Cardiac ventricle fibroblast (primary cell): ENCODE measurements at places on chromosomes 11 and 22. TPM values are rescaled to one million over a fixed set of nuclear protein-coding genes. Genes with fewer than 3 reads are reported as not detected.

Gene AIFM3
- 0.56 and 1.5 TPM in 2 replicates for total RNA-seq

Gene CECR2
- total RNA-seq: 1.3 and 2.1 TPM in 2 replicates

Gene GTSE1
- total RNA-seq: 0.62 and 2.9 TPM in 2 replicates

Gene DCHS1
- total RNA-seq: 1.6 and 2.0 TPM in 2 replicates

Gene DLG2
- total RNA-seq: 0.93 and 0.94 TPM in 2 replicates

Gene MOB2
- total RNA-seq: 11.1 and 20.2 TPM in 2 replicates

Gene MRGPRF
- 13.3 and 15.2 TPM in 2 replicates for total RNA-seq

Gene OR4X1
- not detected in 2 replicates for total RNA-seq

Gene RAB38
- 0.56 and 0.93 TPM in 2 replicates for total RNA-seq

Gene ARHGAP32
- total RNA-seq: 13.5 and 16.2 TPM in 2 replicates

Gene RIBC2
- 0.25 and 0.59 TPM in 2 replicates for total RNA-seq

Gene MGAT3
- total RNA-seq: 0.25 and 0.49 TPM in 2 replicates

Gene LIPT2
- 1.8 and 2.7 TPM in 2 replicates for total RNA-seq

Gene KRTAP5-10
- not detected in 2 replicates for total RNA-seq

Gene PANX3
- total RNA-seq: not detected in 2 replicates

Gene OR51B5
- total RNA-seq: not detected in 2 replicates

Gene UBQLN3
- total RNA-seq: 0.24 TPM in 1 of 2 replicates, not detected in the other

Gene EFCAB6
- total RNA-seq: 2.1 and 2.8 TPM in 2 replicates

Gene LRRC4C
- not detected in 2 replicates for total RNA-seq
